T-helper 1 cell (primary cell): ENCODE measurements at places on chromosomes 6 and 20.

- DNase-seq = no peak
These were observed 44.0 kb downstream of the SMPDL3A start for GRCh38 chr6:122833021-122833491.

GRCh38 chr20:40851051-40851450 lies 162.0 kb upstream of the MAFB start:
- no peak for DNase-seq

DNA sequence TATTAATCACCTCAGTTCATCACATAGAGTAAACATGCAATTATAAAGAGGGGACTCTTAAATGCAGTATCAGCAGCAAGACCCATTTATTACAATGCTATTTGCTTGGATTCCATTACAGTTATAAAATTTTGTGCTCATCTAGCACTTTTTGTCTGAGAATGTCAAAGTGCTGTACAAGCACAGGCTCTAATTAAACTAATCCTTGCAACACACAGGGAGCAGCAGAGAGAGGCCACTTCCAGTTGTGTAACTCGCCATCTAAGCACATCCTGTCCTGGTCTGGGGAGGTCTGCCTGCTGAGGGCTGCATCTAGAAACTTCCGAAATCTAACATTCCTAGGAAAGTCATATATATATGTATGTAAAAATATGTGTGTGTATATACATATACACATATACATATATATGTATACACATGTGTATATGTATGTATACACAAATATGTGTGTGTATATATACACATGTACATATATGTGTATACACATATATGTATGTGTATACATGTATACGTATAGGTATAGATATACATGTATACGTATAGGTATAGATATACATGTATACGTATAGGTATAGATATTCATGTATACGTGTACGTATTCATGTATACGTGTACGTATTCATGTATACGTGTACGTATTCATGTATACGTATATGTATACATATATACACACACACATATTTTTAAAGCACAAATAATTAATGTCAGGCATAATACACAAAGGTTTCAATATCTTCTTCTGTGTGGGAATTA lies 136.4 kb upstream of the JARID2 start:
- no peak for DNase-seq

- DNase-seq = no peak
These were observed at the start of gene GGTLC1 for GRCh38 chr20:23988561-23988960. Gene GGTLC1 (minus strand): TSS chr20:23988779. CDS start chr20:23986611, 2,168 bp downstream.

GRCh38 chr6:85537055-85537494 lies 56.6 kb downstream of the SNX14 start:
- no peak for DNase-seq

- no peak for DNase-seq
These were observed 52.5 kb downstream of the BCAS1 start for GRCh38 chr20:54017846-54018245.

DNA sequence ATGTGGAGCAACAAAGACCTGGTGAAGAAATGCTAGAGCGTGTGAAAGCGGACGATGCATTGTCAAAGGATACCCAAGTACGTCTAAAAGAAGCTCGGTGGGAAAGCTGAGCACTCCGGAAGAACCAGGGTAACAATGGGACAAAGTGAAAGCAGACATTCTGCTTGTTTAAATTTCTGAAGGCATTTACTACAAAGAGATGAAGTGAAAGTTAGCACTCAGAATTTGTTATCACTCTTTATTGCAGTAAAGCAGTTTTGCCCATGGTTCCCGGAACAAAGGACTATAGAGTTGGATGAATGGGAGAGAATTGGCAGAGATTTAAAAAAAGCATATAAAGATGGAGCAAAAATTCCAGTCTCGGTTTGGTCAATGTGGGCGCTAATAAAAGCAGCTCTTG lies 12.8 kb upstream of the IRAK1BP1 start:
- DNase-seq = no peak

DNA sequence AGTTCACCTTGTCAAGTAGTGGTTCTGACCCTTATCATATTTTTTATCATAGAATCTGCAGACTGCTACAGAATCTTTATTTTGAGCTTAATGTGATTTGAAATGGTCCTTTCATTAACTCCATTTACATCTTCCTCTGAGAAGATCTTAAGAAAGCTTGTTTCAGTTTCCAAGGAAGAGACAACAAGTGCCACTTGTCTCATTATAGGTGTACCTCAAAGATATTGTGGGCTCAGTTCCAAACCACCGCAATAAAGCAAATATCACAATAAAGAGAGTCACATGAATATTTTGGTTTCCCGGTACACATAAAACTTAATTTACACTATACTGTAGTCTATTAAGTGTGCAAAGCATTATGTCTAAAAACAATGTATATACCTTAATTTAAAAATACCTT lies 66.4 kb upstream of the ATXN1 start:
- no peak for DNase-seq

DNA sequence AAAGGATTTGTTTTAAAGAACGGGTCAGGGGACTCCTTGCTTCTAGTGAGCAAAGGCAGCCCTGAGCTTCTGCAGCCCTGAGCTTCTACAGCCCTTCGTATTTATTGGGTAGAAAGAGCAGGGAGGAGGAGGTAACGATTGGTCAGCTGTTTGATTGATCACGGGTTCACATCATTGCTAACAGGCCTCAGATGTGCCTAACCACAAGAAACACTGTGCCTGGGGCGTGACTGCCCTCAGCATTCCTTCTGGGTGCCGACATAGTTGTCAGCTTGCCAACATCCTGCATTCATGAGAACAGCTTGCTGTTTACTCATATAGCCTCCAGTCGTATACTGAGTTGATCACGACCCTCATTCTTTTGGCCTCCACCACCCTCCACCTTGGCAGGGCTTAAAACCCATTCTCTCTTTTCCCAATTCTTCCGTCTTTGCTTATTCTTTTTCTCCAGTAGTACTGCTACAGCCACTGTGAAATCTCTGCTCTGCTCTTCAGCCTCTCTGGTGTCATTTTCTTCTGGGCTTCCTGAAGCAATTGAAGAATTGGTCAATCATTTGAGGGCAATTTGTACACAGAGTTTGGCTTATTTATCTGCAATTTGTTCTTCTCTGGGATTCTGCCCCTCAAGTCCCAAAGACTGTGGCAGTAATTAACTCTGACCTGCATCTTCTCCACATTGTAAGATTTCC lies 25.4 kb upstream of the NOP56 start:
- DNase-seq = no peak

- DNase-seq = no peak
These were observed 14.2 kb upstream of the LPA start for GRCh38 chr6:160678230-160678629.

GRCh38 chr20:10179574-10180298 lies 38.9 kb upstream of the SNAP25 start:
- no peak for DNase-seq

GRCh38 chr6:111639266-111639665 lies 33.6 kb upstream of the TRAF3IP2 start:
- DNase-seq = no peak

GRCh38 chr20:11745145-11745544 lies 172.5 kb upstream of the BTBD3 start:
- DNase-seq = no peak

DNA sequence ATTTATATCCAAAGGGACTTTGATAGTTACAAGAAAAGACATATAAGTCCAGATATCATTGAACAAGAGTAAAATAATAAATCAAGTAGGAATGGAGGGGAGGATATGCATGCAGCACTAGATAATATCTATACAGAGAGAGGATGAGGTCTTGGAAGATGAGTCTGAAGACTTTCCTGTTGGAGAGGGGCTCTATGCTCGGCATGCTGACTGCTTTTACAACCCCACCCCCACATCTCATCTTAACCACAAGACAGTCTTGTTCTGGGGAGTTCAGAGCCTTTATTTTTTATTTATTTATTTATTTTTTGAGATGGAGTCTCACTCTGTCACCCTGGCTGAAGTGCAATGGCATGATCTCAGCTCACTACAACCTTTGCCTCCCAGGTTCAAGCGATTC lies 48.4 kb upstream of the IER3 start:
- no peak for DNase-seq

DNA sequence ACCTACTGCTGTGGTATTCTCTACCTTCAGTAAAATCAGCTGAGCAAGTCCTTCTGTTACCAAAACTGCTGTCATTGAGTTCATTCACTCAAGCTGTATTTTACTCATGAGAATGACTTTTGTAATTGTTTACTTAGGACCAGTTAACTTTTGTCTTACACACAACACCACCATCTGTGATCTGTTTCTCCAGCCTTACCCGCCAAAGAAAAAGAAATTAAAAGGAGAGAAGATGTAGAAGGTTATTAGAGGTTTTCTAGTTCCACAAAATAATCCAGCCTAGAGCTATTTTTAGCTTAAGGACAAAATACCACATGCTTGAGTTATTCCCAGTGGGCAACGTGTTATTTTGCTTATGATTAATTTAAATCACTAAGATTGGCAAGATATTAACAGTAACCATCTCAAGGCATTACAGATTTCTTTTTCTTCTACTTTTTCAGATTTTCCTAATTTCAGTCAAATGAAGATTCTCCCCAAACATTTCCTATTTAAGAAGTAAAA lies 38.2 kb downstream of the FAM8A1 start:
- no peak for DNase-seq

DNA sequence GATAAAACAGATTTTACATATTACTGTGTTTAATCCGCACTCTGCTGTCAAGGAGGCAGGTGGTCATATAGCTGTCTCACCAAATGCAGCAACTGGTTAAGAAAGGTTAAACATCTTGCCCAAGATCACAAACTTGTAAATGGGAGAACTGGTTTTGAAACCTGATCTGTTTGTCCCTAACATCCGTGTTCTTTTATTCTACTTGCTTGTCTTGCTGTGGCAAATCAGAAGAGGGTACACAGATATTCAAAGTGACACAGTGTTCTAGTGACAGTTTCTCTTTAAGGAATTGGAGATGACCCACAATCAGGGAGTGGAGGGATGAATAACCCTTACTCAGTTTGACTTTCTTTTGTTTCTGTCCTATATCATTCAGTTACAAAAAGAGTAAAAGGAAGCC lies 83.0 kb upstream of the SGK1 start:
- no peak for DNase-seq

DNA sequence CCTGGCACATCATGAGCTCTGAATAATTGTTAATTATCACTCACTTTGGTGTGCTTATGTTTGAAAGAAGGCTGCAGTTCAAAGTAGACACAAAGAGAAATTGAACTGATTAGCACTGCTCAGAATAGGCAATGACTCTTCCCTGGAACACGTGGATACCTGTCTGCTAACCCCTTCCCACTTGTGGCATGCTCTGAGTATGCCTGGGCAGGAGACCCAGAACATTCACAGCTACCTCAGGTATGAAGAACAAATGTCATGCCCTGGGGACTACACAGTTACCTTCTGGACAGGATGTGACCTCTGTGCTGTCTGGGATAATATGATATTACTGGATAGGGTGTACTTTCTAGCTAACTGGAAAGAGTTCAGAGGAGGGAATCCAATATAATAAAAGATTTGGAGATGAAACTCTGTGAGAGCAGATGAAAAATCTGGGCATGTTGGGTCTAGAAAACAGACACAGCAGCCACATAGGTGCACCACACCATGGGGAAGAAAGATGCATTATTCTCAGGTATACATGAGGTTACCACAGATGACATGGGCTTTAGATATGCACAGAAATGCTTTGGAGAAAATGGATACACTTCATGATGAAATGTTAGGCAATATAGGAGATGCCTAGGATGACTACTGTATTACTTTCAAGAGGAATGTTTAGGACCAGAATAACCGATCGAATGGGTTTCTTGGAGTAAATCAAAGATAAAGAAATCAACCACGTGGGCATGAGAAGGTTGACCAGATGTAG lies 324.2 kb upstream of the PREP start:
- DNase-seq = no peak

DNA sequence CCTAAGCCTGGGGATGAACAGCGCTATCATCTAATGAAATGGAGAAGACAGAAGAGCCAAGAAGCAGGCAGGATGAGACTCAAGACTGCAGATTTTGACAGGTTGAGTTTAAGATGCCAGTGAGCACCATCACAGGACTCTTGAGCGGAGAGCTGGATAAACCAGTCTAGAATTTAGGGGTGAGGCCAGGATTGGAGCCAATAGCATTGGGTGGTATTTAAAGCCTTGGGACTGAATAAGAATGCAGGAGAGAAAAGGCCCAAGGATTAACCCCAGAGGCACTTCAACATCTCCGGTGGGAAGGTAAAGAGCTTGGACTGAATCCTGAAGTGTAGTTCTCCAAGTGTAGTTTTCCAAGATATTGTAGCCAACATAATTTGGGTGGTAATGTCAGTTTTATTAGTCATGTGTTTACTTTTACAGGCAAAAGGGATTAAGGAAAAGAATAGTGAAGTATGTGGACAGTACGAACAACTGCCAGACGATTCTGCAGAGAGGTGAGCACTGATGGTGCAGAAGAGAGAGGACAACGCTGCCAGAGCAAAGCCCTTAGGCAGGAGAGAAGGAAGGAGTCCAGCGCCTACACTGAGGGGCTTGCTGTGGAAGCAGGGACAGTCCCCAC lies 85.2 kb downstream of the DTNBP1 start:
- DNase-seq = no peak

DNA sequence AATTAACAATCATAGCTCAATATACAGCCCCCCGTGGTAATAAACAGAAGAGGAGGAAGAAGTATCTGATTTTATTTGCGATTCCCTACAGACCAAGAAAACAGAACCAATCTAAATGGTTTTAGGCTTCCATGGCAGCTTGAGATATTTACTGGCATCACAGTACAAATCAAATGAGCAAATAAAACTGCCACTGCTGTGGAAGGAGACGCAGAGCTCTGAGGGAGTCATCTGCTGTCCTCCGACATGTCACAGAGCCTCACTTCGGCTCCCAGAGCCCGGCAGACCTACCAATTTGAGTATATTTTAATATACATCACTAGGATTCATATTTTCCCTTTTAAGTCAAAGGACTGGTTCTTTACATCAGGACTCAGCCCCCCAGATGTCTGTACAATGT lies 145.2 kb upstream of the KCNQ5 start:
- DNase-seq = no peak

GRCh38 chr6:168603234-168603633 lies 162.2 kb downstream of the SMOC2 start:
- no peak for DNase-seq

DNA sequence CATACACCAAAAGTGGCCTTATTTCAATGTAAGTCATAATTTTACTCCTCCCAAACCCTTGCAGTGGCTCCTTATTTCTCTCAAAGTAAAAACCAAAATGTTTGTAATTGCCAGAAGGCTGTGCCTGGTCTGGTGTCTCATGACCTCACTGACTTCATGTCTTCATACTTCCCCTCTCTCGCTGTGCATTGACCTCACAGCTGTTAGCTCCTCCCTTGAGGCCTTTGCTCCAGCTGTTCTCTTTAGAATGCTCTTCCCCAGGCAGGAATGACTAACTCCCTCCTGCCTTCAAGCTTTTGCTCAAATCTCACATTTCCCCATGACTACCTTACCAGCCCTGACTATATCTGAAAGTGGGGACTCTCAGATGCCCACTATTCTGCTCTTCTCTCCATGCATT lies 83.3 kb downstream of the MTFR2 start:
- no peak for DNase-seq

DNA sequence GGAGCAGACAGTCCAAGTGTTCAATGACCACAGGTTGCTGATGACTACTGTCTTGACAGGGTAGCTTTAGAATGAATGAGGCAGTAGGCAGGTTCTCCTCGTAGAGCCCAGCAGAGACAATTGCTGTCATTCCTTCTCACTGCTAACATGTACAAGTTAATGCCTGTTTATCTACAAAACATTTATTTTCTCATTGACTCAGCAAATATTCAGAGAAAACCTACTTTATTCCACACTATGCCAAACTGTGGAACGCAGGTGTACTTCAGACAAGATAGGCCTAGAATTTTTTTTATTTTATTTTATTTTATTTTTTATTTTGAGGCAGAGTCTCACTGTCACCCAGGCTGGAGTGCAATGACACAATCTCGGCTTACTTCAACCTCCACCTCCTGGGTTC lies 50.8 kb downstream of the ARHGAP18 start:
- DNase-seq = no peak

- DNase-seq = no peak
These were observed 78.0 kb downstream of the FGD2 start for GRCh38 chr6:37083243-37084138.
